Immature natural killer cell (primary cell): ENCODE measurements at places on chromosomes 5 and 9.
A peak's percentile ranks its signal among the peaks of the same experiment; 100 is the strongest.

- DNase-seq = no peak
Observed at GRCh38 chr9:114900942-114901802, 29.2 kb downstream of the TNFSF8 start.

- DNase-seq = no peak
Observed at GRCh38 chr5:116305899-116306298, 221.1 kb downstream of the COMMD10 start.

DNA sequence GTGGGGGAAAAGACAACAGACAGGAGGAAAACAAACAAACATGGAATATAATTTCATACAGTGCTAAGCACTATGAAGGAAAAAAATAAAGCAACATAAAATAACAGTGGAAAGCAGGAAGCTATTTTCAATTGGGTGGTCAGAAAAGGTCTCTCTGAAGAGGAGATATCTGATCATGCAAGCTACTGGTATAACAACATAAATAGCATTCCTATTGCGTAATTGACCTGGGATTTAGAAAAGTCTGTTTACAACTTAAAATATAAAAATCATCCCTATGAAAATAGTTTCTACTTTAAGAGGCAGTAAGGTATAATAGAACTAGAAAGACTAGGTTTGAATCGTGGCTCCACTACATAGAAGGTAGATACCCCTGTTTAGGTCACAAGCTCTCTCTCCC lies 61.4 kb downstream of the FBXW11 start:
- DNase-seq = no peak

DNA sequence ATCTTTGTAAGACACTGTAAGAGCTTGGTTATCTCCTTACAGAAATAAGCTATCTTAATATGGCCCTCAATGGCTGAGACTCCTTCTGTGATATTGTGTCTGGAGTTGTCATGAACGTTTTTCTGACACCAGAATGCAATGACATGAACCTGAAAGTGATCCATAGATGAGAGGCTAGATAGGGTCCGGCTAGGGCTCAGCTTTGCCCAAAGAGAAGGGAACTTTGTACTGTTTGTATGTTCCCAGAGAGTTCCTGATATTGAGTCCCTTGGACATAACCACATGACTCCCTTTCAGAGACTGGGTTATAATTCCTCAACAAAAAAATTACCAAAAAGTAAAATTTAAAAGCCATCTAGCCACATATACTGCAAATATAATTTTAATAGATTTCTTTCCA lies 575.8 kb upstream of the CLINT1 start:
- DNase-seq = no peak

DNA sequence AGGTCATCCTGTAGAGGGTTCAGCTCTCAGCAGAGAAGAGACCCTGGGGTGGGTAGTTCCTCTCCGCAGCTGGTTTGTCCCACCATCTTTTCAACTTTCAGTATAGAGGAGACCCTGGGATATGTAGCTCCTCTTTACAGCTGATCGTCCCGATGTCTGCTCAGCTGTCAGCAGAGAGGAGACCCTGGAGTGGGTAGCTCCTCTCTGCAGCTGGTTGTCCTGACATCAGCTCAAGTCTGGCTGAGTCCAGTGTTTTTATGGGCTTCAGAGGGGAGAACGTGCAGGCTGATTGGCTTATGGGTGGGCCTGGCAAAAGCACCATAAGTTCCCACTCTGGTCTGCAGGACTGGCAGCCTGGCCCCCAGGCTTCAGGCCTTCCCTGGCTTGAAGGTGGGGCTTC lies 80.8 kb downstream of the NLN start:
- no peak for DNase-seq

DNA sequence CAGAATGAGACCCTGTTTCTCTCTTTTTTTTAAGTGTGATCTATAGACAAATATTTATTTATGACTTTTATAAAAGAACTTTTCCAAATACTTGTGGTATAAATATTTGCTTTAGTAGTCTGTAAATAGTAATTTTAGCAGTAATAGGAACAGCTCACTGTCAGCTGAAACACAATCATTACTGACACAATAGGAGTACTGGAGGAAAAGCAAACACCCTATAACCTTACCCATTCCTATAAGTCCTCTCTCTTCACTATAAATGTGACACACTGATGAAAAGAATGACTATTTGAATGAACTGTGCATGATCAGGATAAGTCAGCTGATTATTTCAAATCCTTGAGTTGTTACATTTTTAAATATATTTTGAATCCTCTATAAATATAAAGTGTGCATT lies 72.4 kb downstream of the CDH12 start:
- DNase-seq = no peak

- DNase-seq = no peak
Observed at GRCh38 chr5:168307925-168308584, 16.6 kb downstream of the WWC1 start.

DNA sequence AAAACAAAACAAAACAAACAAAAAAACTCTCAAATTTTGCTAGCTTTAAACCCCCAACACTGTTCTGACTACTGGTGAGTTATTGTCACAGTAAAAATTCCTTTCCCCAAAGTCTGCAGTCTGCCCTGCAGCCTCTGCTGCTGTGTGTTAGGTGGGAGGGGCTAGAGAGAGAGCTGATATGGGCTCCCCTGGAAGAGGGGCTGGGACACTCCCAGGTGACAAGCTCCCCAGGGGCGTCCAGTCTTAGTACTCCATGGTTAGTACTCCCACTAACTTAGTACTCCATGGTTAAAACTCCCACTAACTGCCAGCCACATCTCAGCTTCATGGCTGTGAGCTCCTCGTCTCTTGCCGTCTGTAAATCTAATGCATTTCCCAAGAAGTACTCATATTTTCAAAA lies 191.9 kb downstream of the FANCC start:
- no peak for DNase-seq

- no peak for DNase-seq
Observed at GRCh38 chr5:172985596-172985995, 2.0 kb downstream of the ATP6V0E1 start.

DNA sequence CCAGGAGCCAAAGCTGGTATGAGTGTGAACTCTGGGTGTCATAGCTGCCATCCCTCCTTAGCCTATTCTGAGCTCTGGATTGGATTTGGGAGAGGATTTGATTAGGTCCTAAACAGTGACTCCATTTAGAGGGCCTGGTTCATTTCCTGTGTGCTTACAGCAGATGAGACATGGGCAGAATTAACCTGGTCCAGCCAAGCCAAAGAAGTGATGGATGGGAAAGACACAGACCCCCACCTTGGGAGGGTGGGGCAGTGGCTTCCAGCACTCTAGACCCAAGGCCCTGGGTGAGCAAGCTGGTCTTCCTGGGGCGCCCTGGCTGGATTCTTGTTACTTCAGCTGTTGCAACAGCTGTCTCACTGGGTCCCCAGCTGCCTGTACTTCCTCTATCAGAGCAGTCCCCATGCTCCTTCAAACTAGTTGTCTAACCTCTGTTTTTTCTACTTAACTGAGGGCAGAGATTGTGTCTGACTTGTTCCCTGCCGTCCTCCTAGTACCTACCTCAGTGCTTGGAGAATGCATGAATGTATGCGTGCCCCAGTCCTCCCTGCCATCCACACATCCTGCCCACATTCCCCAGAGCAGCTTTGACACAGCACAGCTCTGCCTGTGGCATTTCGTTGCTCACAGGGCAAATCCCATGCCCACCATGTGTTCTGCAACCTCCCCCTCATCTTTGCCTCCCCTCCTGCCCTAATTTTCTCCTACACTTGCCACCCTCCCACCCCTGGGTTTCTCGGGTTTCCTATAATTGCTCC lies 115.9 kb downstream of the RGS3 start:
- no peak for DNase-seq

DNA sequence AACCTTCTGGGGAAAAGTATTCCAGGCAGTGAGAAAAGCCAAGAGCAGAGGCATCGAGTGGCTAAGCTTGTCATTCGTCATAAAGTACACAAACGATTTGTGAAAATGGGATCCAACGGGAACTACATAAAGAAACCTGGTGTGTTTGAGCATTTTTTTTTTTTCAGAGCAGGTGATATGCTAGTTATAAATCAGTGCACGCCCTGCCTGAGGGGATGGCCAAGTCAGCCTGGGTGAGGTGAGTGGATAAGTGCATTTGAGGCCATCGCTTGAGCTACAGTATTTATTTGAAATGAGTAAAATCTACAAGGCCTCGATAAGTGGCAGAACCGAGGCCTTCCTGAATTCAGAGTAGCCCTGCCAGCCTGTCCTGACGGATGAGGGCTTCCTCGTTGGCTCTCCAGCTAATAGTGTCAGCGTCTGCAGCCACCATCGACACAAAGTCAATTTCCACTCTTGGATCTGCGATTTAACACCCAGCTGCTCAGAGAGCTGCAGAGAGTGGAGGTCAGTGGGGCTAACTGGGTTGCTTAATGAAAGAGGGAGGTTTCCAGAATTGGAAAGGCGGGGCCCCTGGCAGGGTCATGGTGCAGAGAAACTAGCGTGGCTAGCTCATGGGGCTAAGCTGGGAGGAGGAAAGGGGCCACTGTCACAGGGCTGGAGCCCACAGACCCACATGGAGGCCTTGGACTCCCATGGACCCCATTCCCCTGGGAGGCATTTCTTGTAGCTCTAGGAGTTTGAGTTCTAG lies 27.3 kb downstream of the PPARGC1B start:
- DNase-seq = no peak

- DNase-seq = no peak
Observed at GRCh38 chr9:136016572-136017288, 55.6 kb upstream of the UBAC1 start.

DNA sequence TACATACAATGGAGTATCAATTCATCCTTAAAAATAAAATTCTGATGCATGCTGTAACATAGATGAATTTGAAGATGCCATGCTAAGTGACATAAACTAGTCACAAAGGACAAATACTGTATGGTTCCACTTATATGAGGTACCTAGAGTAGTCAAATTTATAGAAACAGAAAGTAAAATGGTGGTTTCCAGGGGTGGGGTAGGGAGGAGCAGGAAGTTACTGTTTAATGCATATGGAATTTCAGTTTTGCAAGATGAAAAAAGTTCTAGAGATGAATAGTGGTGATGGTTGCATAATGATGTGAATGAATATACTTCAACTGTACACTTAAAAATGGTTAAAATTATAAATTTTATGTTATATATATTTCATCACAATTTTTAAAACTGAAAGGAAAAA lies 57.3 kb upstream of the FNIP1 start:
- peak; percentile 10 for DNase-seq

DNA sequence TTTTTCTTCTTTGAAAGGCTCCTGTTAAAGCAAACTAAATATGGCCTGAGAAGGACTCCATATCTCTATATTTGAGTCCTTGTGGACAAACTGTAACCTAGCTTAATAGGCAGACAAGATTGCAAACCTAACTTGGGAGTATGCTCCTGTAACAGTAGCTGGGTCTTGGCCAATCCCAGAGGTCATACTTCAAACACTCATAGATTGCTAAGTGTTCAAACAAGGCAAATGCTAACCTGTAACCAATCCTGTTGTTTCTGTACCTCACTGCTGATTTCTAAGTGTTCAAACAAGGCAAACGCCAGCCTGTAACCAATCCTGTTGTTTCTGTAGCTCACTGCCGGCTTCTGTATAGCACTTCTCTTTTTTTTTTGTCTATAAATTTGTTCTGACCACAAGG lies 50.6 kb upstream of the CLK4 start:
- DNase-seq = no peak

DNA sequence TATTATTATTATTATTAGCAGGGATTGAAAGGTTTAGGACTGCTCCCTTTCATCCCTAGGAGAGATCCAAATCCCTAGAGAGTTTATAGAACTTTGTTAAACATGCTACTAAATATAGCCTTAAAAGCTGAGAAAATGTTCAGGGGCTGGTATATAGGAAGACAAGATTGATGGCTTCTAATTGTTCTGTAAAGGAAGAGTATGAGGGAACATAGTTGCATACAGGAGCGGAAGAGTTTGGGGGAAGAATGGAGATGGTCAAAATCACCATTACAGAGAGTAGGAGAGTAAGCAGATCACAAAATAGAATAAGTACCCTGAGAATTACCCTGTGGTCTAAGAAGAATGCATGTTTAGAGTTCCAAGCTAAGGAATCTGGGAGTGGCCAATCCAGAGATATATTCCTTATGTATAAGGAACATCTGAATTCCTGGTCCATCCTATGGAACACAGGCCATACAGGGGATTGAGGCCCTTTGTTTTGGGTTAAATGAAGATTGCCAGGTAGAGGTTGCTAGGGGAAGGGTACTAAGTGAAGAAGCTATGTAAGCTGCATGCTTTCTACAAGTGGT lies 158.0 kb upstream of the APC start:
- no peak for DNase-seq

- DNase-seq = peak; percentile 76
Observed at GRCh38 chr9:126722922-126723806, 81.7 kb upstream of the ZBTB43 start.

- DNase-seq = no peak
Observed at GRCh38 chr5:136211282-136212040, 18.5 kb upstream of the SMIM32 start.

DNA sequence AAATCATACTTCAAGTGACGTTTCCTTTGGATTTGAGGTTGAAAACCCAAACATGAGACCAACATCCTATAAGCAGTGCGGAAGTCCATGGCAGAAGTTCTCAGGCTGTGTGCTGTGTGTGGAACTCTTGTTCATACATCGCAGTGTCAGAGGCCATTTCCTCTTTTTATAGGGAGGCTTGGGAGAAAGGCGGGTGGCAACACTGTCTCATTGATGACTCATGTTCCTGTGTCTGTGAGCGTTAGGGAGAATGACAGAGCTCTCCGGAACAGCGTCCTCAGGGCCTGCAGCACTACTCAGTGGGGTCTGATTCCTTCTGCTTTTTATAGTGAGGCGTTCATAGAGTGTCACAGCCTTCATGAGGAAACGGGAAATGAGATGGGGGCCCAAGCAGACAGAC lies 98.8 kb upstream of the BASP1 start:
- DNase-seq = no peak

DNA sequence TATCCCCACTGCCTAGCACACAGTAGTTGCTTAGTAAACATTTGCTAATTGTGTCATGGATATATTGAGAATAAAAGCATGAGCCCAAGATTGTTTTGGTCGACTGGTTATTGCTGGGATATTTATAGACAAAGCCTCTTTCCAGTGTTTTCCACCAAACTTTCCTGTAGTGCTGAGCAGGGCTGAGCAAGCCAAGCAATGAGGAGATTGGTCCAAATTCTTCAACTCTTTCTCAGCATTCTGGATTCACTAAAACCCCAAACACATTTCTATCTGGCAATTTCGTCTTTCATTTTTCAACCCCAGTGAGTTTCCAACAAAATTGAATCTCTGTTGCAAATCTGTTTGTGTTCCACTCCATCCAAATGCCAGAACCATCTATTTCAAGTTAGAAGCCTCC lies 31.9 kb upstream of the TARS1 start:
- no peak for DNase-seq

DNA sequence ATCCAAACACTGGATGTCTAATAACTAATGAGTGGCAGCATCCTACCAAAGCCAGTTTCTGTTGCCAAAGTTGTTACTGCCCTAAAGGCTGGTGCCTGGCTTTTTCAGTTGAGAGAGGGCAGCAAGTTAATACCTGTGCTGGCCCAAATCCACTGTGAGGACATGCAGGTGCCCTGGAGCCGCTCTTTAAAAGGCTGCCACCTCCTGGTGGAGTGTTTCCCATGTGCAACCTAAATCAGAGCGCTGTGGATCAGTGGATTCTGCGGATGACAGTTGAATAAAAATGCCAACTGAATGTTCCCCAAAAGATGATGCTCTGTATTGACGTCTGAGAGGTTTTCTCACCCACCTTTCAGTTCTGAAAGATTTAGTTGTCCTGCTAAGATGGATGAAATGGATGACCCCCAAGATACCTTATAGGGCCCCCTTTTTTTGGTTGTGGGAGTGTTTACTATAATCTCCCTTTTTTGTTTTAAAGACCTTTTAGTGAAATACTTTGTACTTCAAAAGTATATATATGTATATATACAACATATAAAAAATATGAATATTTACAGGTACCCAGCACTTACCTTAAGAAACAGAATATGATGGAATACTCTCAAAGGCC lies 146.4 kb downstream of the EGFLAM start:
- no peak for DNase-seq
